Ascending aorta (tissue), 2 donors: ENCODE measurements at places on chromosomes 4 and X.

GRCh38 chr4:94216394-94216793 is 8.7 kb downstream of the SMARCAD1 start:
- DNase-seq = no peak

GRCh38 chr4:110615353-110616237 is 7.3 kb downstream of the PITX2 start:
- DNase-seq = no peak

DNA sequence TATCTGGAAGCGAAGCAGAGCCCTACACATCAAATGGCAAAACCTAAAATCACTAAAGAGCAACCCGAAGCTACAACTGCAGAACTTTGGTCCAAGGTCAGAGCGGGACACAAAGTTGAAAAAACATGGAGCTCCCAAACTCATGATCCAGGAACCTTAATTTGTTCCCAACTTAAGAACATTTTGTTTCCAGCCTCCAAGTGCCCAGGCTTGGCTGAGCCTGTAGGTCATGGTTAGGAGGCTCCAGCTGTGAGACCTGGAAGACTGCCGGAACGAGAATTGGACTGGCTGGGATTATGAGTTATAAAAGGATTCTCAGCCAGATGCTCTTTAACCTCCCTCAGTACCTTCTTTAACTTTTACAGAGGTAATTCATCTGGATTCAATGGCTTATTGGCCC is 349.1 kb upstream of the DDX53 start:
- no peak for DNase-seq

DNA sequence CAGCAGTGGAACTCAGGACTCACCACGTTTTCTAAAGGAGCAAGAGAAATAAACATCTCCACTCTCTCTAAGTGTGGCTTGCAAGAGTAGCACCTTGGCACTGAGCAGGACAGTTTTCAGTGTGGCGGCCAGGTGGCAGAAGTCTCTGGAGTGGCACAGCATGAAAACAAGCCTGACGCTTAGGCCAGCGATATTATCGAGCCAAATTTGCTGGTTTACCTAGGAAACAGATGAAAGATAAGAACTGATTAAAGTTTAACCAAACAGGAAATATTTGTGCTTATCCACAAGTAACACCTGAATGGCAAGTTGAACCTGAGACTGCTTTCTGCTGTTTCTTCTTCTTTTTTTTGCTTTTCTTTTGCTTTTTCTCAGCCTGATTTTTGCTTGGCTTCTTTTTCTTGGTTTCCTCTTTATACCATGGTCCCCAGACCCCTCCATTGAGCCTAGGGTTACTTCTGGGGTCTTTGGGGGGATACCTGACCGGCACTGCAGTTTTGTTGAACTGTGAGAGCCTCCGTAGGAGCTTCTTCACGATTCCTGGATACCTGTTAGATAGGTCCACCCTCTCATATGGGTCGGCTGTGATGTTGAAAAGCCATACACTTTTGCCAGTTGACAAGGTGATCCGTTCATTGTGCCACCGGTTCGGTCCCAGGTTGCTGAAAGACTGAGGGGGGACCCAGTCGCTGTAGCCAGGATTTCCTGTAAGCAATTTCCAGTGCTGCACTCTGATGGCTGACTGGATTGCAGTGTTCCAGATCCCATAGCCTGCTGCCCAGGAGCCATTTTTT is 77.3 kb downstream of the ARSJ start:
- DNase-seq = no peak

- no peak for DNase-seq
These were observed 566.4 kb downstream of the PPARGC1A start for GRCh38 chr4:23323436-23323835.
